CD4-positive, alpha-beta T cell treated with Interleukin-6 at 100 ng/mL for 8 hours (primary cell): ENCODE measurements at places on chromosomes 16 and 17.

DNA sequence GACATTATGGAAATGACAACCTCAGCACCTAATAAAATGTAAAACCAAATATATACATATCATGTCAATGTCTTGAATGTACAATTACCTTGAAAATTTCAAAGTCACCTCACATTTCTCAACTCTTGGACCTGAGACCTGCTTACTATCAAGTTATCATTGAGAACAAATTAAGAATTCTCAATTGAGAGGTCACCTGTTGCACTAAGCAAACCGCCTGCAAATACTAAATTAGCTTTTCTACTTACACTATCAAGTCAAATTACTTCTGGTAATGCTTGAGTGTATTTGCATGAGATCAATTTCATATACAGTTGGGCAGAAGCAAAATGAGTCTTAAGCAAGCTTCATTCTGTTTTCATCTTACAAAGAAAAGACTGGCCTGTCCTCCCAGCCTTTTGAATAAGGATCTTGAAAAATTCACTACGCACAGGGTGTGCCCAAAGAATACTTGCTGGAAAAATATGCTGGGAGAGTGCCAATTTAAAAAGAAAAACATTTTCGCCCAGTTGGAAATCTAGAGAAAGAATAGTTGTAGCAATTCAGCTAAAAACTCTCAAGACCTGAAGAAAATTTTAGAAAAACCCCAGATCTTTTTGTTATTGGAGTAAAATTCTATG lies 35.7 kb downstream of the KANSL1 start:
- no peak for DNase-seq

DNA sequence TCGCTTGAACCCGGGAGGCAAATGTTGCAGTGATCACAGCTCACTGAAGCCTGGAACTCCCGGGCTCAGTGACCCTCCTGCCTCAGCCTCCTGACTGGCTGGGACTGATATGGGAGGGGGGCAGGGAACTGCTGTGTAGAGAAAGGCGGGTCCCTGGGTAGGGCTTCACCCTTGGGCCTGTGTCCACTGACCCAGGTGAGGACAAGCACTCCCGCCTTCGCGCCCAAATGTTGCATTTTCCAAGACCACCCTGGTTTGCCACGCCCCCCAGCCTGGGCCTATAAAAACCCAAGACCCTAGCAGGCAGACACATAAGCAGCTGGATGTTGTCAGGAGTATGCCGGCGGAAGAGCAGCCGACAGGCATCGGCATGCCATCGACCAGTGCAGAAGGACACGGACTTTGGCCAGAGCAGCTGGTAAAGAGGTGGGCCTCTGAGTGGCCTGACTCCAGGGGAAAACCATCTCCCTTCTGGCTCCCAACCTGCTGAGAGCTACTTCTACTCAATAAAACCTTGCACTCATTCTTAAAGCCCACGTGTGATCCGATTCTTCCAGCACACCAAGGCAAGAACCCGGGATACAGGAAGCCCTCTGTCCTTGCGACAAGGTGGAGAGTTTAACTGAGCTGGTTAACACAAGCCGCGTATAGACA lies 19.1 kb downstream of the SMYD4 start:
- DNase-seq, result no peak

DNA sequence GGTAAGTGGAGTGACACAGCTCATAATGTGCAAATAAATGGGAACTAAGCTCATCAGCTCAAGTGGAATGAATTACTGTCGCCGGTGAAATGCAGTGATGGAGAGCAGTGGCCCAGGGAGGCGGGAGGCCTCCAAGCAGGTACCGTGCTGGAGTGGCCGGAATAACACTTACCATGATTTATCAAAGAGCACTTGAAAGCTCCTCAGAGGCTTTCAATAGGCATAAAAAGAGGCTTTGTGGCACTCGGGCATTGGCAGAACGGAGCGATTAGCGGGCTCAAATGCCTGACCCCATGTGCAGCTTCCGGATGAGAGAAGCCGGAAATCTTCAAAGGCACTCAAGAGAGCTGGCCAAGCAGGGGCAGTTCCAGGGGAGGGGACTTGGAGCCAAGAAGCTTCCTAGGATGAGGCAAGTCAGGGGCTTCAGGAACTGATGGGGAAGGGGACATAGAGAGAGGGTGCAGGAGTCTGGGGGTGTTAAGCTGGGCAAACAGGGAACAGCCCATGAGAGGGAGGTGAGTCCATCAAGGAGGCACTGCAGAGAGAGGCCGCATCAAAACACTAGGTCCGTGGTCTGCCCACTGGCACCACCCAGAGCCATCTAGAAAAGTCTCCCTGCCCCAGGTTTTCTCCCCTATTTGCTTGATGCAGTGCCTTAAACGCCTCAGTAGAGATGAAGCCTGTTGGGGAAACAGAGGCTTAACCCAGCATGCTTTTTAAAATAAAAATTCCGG lies 144.0 kb upstream of the IRX6 start:
- DNase-seq, result no peak

GRCh38 chr16:1825864-1826690 lies 548 bp downstream of the HAGH start:
- DNase-seq, result peak; percentile 65

GRCh38 chr17:82113941-82114340 lies 15.9 kb upstream of the FASN start:
- DNase-seq, result no peak

DNA sequence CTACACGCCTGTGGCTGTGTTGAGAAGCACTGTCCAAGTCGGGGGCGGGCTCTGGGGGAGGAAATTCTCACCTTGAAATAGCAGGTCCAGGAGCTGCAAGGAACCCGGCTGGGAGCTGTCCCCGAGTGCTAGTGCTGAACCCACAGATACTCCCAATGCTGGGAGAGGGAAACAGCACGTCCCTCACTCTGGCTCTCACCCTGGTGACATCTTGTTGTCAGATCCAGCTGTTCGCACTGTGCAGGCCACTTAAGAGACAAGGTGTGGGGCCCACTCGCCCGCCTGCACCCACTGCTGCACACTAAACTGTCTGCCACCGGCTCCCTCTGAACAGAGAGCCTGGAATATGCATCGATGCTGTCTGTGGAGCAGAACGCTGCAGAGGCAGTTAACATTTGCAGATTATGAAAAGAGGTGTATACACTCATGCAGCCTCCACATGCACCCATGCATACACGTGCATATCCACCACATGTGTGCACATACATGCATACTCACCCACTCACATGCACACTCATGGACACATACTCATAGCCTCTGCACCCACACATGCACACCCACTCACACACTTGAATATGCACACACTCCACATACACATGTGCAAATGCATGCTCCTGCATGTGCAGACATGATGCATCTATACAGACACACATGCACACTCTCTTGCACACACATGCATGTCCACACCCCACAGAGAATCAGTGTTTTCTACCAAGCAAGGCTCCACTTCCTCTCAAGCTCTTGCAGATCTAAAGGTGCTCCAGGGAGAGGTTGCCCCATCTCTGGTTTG lies 42.0 kb downstream of the MGAT5B start:
- DNase-seq, result no peak

GRCh38 chr17:47315451-47316266 lies 8.1 kb upstream of the EFCAB13 start:
- DNase-seq, result peak; percentile 51

- DNase-seq, result no peak
These were observed 42.2 kb downstream of the ABAT start for GRCh38 chr16:8716592-8716991.

DNA sequence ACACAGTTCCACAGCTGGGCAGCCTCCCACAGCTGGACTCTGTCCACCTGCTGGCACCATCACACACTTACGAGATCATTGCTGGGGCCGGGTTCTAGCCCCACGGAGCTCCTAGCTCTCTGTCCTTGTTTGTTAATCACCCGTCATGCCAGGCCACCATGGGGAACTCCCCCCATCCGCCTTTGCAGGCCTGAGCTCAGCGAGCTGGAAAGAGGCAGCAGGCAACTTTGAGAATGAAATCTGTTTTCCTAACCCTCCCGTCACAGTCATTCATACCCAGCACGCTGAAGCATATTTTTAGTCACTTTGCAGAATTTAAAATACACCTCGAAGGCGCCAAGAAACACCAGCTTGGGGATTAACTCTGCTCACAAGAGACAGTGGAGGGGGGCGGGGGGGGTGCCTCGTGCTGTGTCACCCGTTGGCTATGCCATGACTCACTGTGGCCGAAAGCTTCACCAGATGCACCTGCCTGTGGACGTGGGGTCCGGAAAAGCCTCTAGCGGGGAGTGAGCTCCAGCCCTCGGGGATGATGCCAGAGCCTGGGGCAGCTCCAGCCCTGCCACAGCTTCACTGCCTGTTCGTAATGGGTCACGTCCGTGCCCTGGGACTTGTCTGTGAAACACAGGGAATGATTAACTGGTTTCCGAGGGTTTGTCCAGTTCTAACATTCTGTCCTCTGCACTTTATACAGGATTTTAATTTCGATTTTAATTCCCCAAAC lies 1.4 kb upstream of the SPNS2 start:
- no peak for DNase-seq

DNA sequence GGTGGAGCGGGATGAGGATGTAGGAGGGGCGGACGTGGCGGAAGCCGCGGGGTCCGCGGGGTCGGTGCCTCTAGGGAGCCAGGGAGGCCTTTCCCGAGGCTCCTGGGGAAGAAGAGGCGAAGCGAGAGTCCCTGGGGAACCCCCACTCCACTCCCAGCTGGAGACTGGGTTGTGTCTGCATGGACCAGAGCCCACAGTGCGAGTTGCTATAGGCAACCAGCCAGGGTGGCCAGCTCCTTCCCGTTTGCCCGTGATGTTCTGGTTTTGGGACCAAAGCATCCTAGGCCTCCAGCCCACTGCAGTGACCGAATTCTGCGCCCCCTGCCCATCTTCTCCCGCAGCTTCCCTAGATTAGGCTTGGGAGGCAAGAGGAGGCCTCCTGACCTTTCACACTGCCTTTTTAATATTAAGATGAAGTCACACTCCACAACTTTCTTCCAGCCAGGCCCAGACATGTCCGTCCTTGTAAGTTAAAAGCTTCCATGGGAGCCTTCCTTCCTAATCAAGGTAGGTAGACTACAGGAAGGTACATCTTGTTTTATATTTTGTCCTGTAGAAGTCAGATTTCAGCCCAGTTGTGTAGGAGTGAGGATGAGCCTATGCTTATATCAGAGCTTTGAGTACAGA lies 469 bp downstream of the AMZ2 start:
- no peak for DNase-seq

DNA sequence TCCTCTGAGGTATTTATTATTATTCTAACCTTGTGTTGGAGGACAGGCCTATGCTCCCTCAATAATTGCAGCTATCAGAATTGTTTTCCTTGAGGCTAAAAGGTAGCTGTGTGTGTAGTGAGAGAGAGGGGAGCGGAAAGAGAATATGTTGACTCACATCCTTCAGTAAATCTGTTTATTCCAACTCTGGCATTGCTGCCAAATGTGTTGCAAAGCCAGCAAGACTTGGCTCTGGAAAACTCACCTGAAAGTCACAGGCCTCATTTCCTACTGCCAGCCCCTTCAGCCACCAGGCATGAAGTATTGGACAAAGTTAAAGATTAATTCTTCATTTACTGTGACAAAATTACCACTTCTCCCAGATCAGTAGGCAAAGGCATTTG lies 9.6 kb downstream of the CA10 start:
- no peak for DNase-seq

- DNase-seq, result no peak
These were observed 28.7 kb downstream of the CACNA1G start for GRCh38 chr17:50589095-50589705.

DNA sequence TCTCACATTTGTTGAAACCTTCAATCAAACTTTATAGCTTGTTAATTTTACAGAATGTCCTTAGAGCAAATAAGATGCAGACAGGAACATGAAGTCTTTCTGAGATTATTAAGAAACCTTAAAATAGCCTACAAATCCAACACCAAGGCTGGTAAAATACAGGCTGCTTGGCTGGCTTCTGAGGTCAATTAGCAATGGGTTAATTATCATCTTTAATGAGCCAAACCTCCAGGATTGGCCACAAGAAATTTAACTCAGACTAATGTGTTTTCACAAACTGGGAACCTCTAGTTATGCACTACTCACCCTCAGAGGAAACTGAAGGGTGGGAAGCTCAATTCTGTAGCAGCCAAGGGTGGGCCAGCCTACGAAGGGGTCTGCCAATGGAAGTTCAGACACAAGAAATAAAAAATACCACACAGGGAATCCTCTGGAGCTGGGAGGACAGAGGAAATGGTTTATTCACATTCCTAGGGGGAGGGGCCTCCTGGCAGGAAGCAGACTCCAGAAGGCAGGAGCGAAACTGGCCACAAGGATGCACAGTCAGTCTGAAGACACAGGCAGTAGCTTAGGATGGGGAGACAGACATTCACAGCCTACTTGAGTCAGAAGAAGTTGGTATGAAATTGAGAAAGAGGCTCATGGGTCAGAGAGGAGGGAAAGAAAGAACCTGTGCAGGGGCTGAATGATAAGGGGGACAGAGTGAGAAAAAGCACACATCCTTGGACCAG lies 36.1 kb downstream of the HIC1 start:
- DNase-seq, result no peak

DNA sequence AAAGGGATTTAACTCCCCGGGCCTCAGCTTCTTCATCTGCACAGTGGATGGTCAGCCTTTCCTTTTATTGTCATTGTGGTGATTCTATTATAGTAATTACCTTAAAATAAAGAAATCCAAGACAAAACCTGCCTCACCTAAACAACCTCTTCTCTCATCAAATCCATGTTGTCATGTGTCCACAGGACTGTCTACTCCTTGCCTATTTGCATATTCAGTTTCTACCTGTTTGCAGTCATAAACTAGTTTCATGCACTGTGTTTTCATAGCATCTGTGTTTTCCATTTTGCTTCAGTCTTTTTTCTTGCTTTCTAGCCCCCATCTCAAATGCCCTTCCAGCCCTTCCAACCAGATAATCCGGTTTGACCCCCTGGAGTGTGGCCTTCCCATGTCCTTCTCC lies 44.3 kb upstream of the CPNE2 start:
- no peak for DNase-seq

DNA sequence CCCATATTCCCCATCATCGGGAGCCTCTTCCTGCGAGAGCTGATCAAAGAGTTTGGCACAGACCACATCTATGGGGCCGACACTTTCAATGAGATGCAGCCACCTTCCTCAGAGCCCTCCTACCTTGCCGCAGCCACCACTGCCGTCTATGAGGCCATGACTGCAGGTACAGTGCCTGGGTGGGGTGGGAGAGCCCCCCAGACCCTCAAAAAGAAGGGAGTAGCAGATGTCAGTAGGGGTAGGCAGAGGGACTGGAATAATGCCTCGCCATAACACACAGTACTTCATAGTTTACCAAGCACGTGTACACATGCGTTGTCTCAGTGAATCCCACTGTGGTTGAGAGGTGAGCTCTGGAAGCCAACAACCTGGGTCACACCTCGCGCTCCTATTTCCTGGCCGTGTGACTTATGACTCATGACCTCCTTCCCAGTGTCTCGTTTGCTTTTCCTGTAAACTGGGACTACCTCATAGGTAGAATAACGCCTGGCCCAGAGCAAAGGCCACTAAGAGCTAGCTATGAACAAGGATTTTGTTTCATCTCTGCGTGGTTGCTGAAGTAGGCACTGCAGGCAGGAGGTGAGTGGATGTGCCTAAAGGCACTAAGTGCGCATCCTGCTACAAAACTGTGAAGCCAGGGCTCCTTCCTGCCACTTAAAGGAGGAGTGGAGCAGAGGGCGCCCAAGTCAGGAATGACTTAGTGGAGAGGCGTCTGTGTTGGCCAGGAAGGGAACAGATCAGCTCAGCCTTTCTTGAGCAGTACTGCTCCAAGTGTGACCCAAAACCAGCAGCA lies 5.2 kb downstream of the NAGLU start:
- DNase-seq, result peak; percentile 21

GRCh38 chr17:75428543-75429469 lies 23.3 kb upstream of the GRB2 start:
- DNase-seq, result no peak

GRCh38 chr17:62692721-62693431 lies 65.4 kb downstream of the MRC2 start:
- DNase-seq, result no peak

- no peak for DNase-seq
These were observed 1.3 kb upstream of the SCN4A start for GRCh38 chr17:63973930-63974593.
